Spleen (tissue), 13 donors: ENCODE measurements at places on chromosomes 7 and 10. TPM values are rescaled to one million over a fixed set of nuclear protein-coding genes. Genes with fewer than 3 reads are reported as not detected.

DNA sequence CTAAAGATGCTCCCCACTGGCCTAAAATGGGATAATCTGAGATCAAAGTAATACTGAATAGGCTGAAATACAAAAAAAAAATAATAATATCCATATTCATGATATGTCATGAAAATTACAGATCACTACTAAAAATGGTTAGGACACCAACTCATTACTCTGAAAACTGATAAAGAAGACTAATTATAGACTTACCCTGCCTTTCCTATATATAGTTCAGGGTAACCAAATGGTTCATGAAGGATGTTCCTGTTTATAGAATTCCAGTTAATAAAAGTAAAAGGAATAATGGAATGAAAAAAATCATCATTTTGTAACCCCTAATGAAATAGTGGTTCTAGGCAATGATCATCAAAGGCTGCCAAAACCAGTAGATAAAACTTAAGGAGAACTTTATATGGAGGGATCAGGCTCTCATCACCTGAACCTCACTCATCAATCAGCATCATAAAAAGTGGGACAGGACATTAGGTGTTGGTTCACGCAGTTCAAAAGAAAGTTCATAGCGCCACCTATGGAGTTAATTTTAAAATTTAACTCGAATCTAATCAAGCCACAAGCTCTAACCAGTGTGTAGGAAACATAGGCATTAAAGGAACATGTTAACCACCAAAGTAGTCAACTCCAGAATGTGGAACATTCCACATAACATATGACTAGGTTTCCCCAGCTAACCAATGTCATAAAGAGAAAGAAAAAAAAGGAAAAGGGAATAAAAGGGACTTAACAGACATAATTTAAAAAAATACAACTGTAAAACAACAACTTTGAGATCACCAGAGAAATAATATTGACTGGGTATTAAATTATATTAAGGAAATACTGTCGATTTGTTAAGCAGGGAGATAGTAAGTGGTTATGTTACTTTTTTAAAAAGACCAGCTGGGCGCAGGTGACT, 35.7 kb downstream of the P4HA1 start:
- H3K4me1 ChIP-seq = no peaks in the 10 kb centered on the region
- no peak overlapping the region for H3K27ac ChIP-seq
- H3K27me3 ChIP-seq = no peaks in the 10 kb centered on the region
- no peak overlapping the region for H3K4me3 ChIP-seq

GRCh38 chr10:112911206-112911605, 38.8 kb upstream of the TCF7L2 start:
- H3K4me3 ChIP-seq = no peak overlapping the region

- no peaks in the 10 kb centered on the region for H3K27me3 ChIP-seq
- H3K27ac ChIP-seq = no peak overlapping the region
- H3K36me3 ChIP-seq = no peaks in the 10 kb centered on the region
- DNase-seq = no peak
These were observed 285.8 kb upstream of the SP4 start for GRCh38 chr7:21142081-21142480.

DNA sequence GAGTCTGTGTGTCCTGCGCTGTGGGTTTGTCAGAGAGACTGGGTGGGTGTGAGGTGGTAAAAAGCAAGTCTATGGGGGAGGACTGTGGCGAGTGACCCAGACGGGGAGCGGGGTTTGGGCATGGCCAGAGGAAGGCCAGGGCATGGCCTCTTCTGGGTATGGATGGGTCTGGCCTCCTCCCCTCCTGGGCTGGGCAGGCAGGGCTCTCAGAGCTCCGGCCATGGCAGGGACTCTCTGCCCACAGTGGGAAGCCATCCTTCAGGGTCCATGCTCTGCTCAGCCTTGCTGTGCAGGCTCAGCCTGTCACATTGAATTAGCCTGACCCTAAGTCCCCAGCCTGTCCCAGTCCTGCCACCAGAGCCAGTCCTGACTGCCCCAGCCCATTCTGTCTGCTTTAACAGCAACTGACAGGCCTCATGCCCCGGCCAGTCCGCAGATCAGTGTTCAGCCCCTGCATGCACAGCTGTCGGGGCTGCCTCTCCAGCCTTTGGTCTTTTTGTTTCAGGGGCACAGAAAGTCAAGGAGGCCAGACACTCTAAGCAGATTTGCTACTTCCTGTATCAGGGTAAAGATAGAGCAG, 7.9 kb downstream of the ANTXRL start:
- H3K4me3 ChIP-seq = no peak overlapping the region
- H3K36me3 ChIP-seq = no peaks in the 10 kb centered on the region
- peak; percentile 65 for DNase-seq
- no peaks in the 10 kb centered on the region for H3K27me3 ChIP-seq
- no peaks in the 10 kb centered on the region for H3K4me1 ChIP-seq

NEUROG3 gene
- polyA plus RNA-seq = 0.06 TPM

PDLIM1 gene
- 159 TPM for polyA plus RNA-seq

POLR2J2 gene
- 3.0 TPM for polyA plus RNA-seq

ZPBP gene
- polyA plus RNA-seq = not detected

HMX3 gene
- not detected for polyA plus RNA-seq

ZRANB1 gene
- 5.3 TPM for polyA plus RNA-seq

CYP2E1 gene
- polyA plus RNA-seq = 0.61 TPM

FRAT2 gene
- polyA plus RNA-seq = 14.3 TPM
